ENCODE measurements at places on chromosomes 3 and 15.

DNA sequence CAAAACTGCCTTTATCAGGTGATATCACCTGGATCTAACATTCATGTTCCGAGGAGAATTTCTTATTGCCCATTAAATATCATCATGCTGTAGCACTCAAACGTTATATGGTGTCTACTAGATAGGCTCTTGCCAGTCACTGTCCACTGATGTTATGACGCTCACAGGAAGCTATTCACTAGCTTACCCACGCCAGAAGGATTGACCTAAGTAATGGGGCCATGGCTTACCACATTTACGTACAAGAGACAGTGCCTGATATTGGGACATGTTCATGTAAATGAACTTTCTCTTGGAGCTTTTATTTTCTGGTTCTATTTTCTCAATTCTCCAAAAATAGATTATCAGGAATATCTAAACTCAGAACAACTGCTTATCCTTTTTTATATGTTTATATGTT lies 91.7 kb upstream of the NAALADL2 start:
- no peak for DNase-seq

- peak; percentile 51 for DNase-seq
Observed at GRCh38 chr3:116045314-116045713, 400.0 kb downstream of the LSAMP start.

DNA sequence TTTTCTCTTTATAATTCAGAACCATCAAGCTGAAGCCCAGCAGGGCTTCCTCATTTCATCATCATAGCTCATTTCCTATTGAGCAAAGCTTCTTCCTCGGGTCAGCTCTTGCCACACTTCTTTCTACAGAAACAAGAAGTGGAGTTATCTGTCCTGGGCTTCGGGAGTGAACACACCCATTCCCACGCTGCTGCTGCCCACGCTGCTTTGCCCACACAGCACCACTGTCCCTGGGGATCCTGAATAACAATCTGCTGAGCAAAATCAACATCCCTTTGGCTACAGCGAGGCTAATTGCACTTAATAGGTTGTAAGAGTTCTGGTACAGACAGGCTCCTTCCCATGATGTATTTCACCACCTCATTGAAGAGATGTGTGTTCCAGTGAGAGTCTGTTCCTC lies 23.7 kb downstream of the CEP19 start:
- DNase-seq: peak; percentile 76

- no peak for DNase-seq
Observed at GRCh38 chr3:37443363-37444035, 269.1 kb upstream of the LRRFIP2 start.

DNA sequence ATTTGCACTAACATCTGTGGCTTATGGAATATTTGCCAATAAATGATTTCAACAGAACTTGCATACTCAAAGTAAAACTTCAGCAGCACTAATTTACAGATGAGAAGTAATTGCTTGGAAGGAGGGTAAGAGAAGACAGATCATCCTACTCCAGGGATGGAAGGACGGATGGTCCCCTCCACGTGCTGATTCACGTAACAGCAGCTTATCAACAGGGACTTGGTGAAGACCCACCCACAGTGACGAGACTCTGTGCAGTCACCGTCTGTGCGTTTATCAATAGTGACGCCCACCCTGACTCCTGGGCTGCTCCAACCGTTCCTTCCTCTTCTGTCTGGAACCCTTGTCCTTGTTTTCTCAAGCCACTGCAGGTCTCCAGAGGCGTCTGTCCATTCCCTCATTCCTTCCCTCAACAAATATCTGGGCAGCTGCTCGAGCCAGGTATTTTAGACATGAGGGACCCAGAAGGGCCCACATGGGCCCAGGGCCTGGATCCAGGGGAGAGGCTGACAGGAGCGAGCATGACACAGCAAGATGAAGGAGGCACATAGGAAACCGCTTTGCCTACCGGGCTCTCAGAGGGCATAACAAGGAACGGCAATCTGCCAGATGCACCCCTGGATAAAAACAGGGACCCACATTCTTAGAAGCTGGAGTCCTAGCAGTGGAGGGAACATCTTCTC lies 33.3 kb downstream of the PCSK6 start:
- peak; percentile 85 for DNase-seq

GRCh38 chr15:34056911-34057310 lies 17.9 kb upstream of the AVEN start:
- DNase-seq: no peak
